ENCODE measurements at places on chromosomes 2 and 18.

DNA sequence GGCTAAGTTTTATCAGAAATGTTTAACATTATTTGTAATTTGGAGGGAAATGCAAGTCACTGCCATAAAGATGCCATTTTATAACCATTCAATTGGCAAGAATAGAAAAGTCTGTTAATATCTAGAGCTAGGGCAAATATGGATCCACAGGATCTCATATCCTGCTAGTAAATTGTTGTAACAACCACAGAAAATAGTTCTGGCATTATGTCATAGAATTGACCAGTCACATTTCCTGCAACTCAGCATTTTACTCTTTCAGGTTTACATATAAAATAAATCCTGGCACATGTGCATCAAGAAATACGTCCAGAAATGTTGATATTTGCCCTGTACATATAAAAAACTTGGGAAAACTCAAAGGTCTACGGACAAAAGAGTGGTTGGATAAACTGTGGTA lies 32.9 kb downstream of the OSBPL6 start:
- DNase-seq, result peak; percentile 58

DNA sequence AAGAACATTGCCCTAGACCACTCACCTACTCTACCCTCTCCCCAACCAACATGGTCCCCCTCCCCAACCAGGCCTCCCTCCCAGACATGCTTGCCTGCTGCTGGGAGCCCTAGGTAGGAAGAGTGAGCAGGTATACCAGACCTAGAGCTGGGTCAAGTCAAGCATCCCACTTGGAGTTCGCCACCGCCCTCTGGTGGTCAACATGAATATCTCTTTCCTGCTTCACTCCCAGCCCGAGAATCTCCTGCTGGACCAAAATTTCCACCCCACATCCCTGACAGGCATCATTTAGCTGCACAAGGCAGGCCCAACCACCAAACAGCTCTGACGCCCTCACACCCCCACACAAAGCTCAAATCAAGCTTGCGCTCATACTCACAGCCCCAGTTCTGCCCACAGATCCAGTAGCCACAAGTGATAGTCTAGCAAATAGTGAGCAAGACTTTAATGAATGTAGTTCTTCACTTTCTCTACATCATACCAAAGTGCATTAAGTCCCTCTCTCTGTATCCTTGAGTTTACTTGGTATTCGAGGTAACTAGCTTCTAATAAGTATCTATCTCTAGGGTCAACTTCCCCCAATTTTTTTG lies 116.0 kb downstream of the TNS1 start:
- DNase-seq, result peak; percentile 69

DNA sequence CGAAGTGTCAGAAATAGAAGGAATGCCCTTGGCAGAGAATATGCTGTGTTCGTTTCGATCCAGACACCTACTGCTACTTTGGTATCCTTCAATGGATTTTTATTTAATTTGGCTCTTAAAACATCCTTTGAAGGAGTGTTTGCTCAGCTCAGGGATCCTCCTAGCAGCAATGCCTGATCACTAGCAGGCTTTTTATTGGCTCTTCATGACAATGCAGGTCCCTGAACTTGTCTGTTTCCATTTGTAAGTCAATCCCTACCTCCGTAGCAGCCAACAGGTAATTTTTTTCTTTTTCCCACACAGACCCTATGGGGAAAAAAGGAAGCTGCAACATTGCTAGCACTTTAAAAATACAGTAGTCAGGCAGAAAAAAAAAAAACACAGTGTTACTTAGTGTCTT lies 366.2 kb upstream of the LRRTM1 start:
- no peak for DNase-seq

GRCh38 chr2:71704131-71704561 lies 250.8 kb downstream of the DYSF start:
- no peak for DNase-seq

- DNase-seq, result no peak
These were observed 18.6 kb downstream of the ST6GAL2 start for GRCh38 chr2:106867196-106867953.

DNA sequence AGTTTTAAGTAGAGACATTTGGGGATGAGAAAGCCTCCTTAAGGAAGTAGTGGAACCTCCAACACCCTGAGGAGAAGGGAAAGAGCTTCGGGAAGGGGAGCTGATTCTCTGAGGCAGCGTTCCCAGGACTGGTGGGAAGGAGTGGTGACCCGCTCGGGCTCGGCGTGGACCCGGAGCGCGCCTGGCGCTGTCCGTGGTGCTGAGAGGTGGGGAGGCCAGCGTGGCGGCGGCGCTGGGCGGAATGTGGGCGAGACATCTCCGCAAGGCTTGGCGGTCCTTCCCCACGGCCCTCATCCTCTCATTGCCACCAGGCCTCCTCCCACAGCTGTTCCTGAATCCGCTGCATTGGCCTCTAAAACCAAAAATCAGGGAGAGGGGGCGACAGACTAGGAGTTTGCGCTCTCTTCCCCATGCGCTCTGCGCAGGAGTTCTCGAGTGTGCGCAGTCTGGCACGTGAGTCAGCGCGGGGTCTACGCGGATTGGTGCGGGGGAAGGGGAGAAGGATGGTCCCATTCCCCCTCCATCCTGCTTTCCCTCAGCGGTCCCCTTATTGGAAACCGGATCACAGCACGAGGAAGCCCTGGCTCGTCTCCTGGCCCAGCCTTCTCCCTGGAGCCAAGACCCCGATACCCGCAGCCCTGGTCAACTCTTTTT lies 857 bp downstream of the RESP18 start:
- peak; percentile 44 for DNase-seq

- DNase-seq, result no peak
These were observed 864 bp upstream of the XPO1 start for GRCh38 chr2:61538920-61539520.

- DNase-seq, result peak; percentile 60
These were observed 36.5 kb downstream of the CAB39 start for GRCh38 chr2:230749111-230749510.

DNA sequence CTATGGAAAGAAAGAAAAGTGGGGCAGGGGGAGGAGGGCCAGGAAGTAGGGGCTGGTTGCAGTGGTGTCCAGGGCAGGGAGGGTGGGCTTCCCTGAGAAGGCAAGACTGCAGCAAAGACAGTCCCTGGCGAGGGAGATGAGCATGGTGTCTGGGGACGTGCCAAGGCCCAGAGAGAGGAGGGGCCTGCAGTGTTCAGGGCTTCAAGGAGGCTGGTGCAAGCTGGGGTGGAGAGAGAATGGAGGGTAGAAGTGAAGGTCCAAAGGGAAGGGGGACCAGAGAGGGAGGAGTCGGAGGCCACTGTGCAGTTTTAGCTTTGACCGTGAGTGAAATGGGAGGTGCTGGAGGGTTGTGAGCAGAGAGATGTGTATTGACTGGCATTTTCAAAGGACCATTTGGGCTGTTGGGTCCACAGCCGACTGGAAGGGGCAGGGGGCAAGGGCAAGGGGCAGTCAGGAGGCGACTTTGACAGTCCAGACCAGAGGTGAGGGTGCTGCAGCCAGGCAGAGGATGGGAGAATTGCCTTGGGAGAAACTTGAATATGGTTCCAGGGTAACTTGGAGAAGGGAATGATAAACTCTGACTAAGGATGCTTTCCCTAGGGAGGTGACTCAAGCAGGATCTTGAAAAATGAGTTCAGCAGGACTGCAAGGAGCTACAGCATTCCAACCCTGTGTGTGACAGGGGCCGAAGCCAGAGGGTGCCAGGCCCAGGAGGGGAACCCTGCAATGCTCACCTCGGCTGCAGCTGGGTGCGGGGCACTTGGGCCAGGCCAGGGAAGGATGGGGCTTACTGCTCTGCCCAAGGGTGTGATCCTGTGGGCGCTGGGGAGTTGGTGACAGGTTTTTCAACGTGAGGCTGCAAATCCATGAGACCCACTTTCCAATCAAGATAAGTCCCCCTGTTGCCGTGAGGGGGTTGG lies 177.1 kb upstream of the HAAO start:
- peak; percentile 99 for DNase-seq

DNA sequence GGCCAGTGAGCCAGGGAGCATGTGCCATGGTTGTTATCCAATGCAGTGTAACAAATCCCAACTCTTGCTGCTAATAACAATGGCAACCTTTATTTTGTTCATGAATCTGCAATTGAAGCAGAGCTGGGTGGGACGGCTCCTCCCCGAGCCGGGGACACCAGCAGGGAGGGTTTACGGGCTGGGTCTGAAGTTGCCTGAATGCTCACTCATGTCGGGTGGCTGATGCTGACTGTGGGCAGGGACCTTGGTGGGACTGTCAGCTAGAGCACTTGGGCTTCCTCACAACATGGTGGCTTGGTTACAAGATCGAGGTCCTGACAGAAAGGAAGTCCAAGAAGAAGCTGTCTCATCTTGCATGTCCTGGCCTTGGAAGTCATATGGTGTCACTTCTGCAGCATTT lies 264.5 kb downstream of the NDUFA10 start:
- DNase-seq, result no peak

DNA sequence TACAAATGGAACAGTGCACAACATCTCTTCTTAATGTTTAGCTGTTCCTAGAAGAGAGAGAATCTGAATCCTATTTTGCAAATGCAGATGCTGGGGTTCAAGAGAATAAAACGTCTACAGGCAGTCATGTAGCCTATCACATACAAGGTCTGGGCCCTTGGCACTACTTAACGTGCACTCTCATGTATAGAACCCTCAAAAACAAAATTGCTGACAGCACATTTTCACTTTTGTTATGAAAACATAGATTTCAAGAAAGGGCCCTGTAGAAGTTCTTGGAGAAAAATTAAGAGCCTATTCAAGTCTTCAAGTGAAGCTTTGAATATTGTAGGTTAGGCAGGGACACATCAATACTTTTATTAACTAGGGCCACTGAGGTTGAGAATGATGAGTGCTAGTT lies 504.3 kb upstream of the FAM98A start:
- no peak for DNase-seq

DNA sequence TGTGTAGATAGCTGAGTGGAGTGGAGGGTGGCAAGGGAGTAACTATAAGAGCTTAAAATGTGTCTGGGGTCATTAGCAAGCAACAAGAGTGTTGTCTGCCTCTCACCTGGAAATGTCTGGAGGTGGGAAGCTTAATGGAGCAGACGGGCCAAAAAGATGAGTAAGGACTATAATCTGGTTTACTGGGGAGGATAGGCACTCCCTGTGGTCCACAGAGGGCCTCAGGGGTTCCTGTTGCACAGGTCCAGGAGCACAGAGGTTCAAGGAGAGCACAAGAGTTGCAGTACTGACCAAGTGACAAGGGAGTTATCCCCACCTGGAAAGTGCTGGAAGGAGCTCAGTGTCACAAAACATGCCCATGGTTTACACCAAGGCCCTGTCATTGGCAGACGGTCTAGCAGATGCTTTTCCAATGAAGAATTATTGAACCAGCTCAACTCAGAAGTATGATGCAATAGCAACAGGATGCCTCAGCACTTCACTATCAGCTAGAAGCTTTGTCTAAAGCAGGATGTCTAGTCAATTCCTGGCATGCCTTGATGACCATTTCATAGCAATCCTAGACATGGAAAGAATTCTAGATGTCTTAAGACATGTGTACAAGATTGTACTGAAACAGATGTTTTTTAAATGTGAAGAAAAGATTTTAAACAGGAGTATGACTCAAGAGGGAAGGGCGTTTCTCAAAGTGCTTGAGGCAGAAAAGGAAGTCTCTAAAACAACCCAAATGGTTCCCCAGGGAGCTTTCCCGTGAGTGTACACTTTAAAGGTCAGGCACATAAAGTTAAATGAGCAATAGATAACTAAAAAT lies 62.9 kb upstream of the SERPINE2 start:
- peak; percentile 99 for DNase-seq

Measured in fibroblast of skin of back (primary cell).